ENCODE measurements at places on chromosomes 13 and 19. TPM values are rescaled to one million over a fixed set of nuclear protein-coding genes. Genes with fewer than 3 reads are reported as not detected.

DNA sequence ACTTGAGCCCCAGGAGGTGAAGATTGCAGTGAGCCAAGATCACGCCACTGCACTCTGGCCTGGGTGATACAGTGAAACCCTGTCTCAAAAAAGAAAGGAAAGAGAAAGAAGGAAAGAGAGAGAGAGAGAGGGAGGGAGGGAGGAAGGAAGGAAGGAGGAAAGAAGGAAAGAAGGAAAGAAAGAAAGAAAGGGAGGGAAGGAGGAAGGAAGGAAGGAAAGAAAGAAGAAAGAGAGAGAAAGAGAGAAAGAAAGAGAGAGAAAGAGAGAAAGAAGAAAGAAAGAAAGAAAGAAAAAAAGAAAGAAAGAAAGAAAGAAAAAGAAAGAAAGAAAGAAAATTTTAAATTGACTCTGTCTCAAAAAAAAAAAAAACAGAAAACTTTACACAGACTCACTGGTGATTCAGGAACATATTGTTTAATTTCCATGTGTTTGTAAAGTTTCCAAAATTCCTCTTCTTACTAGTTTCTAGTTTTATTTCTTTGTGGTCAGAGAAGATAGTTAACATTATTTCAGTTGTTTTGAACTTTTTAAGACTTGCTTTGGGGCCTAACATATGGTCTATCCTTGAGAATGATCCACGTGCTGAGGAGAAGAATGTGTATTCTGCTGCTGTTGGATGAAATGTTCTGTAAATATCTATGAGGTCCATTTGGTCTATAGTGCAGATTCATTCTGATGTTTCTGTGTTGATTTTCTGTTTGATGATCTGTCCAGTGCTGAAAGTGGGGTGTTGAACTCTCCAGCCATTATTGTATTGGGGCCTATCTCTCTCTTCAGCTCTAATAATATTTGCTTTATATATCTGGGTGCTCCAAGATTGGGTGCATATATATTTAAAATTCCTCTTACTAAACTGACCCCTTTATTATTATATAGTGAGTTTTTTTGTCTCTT, 204.4 kb upstream of the SERP2 start:
- no peak for DNase-seq

Gene CEACAM4
- 40.5 TPM for polyA plus RNA-seq

DNA sequence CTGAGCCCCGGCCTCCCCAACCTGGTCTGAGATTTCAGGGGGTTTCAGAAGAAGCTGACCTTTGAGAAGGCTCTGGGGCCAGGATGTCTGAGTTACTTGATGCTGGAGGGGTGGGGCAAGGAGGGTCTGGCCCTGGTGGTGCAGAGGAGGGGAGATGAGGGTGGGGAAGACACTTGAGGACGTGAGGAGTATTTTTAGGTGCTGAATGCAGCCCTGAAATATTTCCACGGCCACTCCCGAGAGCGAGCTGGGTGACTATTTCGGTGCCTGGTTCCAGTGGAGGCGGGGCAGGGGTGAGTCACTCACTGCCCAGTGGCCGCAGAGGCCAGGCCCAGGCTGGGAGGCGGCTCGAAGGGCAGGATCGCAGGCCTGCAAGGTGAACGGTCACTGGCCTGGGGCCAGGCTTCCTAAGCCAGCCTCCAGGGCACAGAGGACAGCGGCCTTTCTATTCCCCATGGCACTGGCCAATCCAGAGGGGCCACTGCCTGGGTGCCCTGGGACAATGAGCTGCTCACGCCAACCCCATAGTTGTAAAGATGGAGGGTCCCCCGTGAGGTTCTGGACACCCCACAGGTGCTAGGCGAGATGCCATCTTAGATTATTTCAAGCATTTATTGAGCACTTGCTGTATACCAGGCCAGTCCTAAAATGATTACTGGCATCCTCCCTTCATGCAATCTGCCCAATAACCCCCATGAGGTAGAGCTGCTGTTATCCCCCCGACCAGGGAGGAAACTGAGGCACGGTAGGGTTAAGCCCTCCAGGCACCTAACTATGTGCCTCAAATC, 19.7 kb upstream of the JUND start:
- DNase-seq = no peak

DNA sequence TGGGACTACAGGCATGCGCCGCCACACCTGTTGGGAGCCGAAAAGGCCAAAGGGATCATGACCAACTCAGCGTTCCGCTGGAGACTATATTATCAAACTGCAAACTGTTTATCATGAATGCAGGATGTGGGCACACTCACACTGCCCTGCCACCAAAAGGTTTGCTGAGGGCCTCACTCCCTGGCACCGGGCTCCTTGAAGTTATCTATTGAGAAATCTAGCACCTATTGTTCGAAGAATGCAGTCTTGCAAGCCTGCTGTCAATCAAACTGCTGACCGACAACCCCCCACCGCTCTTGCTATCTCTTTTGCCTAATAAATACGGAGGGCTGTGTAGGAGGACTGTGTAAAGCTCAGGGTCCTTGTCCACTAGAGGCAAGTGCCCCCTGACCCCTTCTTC, 5.2 kb upstream of the ZNF836 start:
- no peak for DNase-seq

Gene PEX11G
- 0.50 TPM for polyA plus RNA-seq

All from CD4-positive, CD25-positive, alpha-beta regulatory T cell (primary cell).